ENCODE measurements at places on chromosomes 2 and 18. TPM values are rescaled to one million over a fixed set of nuclear protein-coding genes. Genes with fewer than 3 reads are reported as not detected.
A peak's percentile ranks its signal among the peaks of the same experiment; 100 is the strongest.

DNA sequence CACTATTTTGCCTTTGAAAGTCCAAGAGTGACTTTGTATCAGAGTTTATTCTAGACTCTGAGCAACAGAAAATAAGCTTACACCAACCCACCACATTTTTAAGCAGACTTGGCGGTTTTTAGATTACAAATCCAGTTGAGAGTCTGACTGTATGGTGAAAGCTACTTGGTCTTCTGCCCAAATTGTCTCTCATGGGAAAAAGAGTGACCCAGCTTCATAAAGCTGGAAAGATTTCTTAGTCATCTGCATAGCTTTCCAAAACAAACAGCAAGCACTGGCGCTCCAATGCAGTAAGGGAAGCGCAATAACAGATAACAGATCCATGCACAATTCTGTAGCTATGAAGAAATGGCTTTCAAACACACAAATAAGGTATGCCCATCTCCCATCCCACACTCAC, 7.1 kb downstream of the DSG1 start:
- H3K27ac ChIP-seq: no peak overlapping the region
- H3K4me1 ChIP-seq: no peaks in the 10 kb centered on the region
- no peaks in the 10 kb centered on the region for H3K36me3 ChIP-seq
- H3K27me3 ChIP-seq: no peaks in the 10 kb centered on the region
- no peak overlapping the region for H3K4me3 ChIP-seq

- no peaks in the 10 kb centered on the region for H3K27me3 ChIP-seq
- H3K27ac ChIP-seq: peak overlapping the region; percentile 24
- no peak overlapping the region for H3K4me3 ChIP-seq
- H3K4me1 ChIP-seq: no peaks in the 10 kb centered on the region
These were observed 86.6 kb downstream of the ITGB1BP1 start for GRCh38 chr2:9336576-9337314.

GRCh38 chr18:49621717-49622351, 60.0 kb downstream of the LIPG start:
- H3K27me3 ChIP-seq: no peaks in the 10 kb centered on the region
- H3K4me3 ChIP-seq: no peak overlapping the region
- DNase-seq: no peak
- H3K4me1 ChIP-seq: no peaks in the 10 kb centered on the region
- H3K27ac ChIP-seq: no peak overlapping the region

GRCh38 chr18:10114717-10115463, 201.1 kb downstream of the VAPA start:
- H3K27me3 ChIP-seq: no peaks in the 10 kb centered on the region
- H3K36me3 ChIP-seq: no peaks in the 10 kb centered on the region
- no peak overlapping the region for H3K4me3 ChIP-seq
- no peaks in the 10 kb centered on the region for H3K4me1 ChIP-seq
- H3K27ac ChIP-seq: no peak overlapping the region

DNA sequence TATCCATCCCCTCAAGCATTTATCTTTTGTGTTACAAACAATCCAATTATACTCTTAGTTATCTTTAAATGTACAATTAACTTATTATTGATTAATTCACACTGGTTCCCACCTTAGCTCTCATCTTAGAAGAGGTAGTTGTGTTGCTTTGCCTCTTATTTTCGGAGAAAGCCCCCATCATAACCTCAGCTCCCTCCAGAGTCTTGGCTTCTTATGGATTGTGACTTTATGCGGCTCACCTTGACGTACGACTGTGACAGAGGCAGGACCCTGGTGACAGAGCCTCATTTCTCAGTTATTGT, 132.9 kb downstream of the SPTBN1 start:
- no peaks in the 10 kb centered on the region for H3K4me1 ChIP-seq
- H3K4me3 ChIP-seq: no peak overlapping the region
- DNase-seq: no peak
- no peaks in the 10 kb centered on the region for H3K36me3 ChIP-seq
- no peaks in the 10 kb centered on the region for H3K27me3 ChIP-seq

DNA sequence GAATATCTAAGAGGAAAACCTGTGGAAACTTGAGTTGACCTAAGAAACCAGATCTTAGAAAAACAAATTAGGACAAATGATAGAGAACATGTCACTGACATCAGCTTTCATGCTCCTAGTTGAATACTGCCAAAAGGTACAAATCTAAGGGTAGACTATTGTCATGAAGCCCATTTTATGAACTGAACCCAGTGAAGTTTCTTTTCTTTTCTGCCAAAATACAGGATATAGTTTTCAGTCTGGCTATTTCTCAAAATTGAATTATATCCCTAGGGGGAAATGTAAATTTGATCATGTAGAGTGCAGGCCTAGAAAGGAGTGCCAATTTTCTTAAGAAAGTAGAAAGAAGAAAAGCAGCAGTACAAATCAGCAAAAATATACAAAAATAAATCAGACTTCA, 46.6 kb downstream of the FSIP2 start:
- H3K27ac ChIP-seq: no peak overlapping the region
- no peak for DNase-seq

- no peak overlapping the region for H3K27ac ChIP-seq
- no peaks in the 10 kb centered on the region for H3K36me3 ChIP-seq
- H3K4me3 ChIP-seq: no peak overlapping the region
These were observed 16.4 kb upstream of the MARCHF7 start for GRCh38 chr2:159695795-159696448.

Gene LHCGR
- not detected for total RNA-seq

Gene IL37
- total RNA-seq: not detected

Gene PTPRM
- total RNA-seq: 127 TPM

Gene RMND5A
- 33.6 TPM for total RNA-seq
